ENCODE measurements at places on chromosomes 2 and 18.
A peak's percentile ranks its signal among the peaks of the same experiment; 100 is the strongest.

DNA sequence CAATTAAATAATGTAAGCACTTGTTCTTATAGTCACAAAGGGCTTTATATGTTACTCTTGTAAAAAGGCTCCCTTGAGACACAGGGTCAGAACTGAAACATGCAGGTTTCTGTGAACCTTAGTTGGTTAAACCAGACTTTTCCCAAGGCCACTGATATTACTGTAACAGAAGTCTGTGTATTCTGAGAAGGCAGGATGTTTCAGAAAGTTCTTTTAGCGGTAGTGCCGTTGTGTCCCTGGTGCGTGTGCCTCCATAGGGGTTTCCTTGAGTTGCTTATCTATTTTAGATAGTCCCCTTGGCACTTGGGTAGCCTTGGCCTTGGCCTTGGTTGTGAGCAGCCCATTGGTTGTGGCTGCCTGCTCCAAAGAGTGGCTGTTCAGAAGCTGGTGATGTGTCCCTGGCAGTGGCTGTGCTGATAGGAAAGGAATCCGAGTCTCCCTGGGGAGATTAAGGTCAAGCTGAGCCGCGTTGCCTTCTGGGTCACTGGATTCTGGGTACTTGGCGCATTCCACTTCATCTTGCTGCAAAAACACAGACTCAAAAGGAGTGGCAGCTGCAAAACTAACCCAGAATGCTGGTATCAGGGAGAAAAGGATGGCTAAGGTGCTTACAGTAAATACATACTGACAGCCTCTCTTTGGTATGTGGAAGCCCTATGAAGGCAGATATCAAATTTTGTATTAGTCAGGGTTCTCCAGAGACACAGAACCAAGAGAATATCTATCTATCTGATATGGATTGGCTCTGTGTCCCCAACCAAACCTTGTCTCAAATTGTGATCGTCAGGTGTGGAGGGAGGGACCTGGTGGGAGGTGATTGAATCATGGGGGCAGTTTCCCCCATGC lies 69.7 kb downstream of the FHOD3 start:
- no peak for DNase-seq

DNA sequence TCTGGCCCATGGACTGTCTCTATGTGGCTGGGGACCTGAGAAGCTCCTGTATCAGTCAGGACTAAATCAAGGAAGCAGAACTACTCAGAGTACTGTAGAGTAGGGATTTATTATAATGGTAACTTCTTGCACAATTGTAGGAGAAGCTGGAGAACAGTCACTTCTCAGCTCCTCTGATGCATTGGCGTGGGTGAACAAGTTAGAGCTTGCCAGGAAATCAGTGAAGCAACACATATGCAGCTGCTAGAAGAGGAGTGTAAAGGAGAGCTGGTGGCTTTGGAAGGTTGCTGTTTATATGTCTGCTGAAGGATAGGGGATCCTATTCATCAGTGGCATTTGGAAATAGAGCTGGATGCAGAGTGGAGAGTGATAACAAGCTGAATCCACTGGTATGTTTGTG lies 215.5 kb upstream of the CWC22 start:
- DNase-seq, result no peak

DNA sequence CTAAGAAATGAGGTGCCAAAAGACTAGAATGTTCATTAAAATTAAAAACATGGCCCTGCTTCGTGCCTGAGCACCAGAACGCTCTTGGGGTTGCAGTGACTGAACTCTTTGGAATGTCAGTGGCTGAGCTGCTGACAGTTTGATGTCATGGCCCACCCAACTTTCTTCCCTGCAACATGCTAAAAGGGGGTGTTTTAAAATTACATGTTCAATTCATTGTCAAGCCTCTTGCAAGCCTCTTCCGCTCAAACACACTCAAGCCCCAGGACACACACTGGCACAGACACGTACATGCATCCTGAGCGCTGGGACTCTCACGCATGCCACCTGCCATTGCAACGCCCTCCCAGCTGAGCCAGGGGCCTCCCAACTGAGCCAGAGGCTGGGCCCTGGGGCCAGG lies 12.6 kb downstream of the RUFY4 start:
- no peak for DNase-seq

DNA sequence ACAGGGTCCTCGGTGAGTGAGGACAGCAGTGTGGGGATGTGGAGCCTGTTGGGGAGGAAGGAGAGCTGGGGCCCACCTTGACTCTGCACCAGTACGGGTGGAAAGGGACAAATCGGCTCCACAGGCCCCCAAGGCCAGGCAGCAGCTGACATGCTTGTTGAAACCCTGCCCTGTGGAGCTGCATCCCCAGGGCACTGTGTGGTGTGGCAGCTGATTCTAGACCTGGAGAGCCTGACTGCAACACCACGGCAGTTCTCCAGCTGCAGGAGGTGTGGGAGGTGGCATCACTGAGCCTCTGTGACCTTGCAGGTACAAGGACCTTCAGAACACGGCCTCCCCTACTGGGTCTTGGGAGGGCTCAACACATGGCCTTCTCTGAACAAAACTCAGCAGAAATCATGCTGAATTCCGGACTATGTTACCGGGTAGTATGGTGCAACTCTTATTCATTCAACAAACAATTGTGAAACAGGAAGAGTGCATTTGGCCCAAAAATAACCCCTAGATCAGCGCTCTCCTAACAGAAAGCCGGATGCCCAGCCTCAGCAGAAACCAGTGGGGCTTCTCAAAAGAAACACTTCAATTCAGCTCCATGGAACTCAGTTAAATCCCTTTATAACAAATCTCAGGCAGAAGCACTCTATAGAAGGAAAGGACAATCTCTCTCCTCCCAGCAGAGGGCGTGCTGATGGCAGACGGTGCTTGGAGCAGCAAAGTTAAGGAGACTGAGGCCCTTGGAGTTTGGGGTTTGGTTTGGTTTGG lies 104.4 kb upstream of the SALL3 start:
- DNase-seq, result no peak

GRCh38 chr2:43041661-43042360 lies 184.6 kb downstream of the ZFP36L2 start:
- no peak for DNase-seq

DNA sequence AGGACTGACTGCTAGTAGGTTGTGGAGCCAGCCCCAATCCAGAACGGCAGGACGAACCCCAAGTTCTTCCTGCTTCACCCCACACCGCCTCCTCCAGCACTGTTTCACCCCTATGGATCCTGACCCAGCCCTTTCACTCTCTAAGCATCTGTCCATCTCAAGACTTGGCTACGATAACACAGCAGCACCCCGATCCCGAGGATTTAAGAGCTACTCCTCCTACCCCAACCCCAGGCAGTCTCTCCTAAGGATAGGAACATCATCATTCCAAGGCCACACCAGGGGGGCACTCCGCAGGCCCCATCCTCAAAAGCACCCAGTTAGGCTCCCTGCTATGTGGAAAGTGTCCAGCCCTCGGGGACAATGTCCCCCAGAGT lies 645 bp downstream of the KCTD18 start:
- no peak for DNase-seq

DNA sequence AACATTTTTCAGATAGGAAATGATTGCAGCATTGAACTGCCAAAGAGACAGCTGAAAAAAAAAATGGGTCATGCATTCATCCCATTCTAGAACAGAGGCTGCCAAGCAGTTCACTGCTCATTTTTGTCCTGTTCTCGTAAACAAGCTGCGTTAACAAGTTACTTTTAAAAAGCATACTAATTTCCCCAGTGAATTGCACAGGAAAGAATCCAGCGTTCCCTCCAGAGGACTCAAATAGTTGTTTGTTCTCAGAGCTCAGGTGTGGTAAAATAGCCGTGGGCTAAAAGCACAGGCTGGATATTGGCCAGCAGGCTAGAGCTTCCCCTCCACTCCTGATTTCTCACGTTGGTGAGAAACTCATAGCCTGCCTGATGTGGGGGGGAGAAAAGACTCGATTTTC lies 76.1 kb upstream of the AQP4 start:
- DNase-seq, result no peak

- no peak for DNase-seq
Observed at GRCh38 chr18:74531043-74531442, 3.3 kb upstream of the CNDP1 start.

GRCh38 chr2:151849413-151850010 lies 21.3 kb upstream of the ARL5A start:
- no peak for DNase-seq

GRCh38 chr2:98448441-98449145 lies 3.9 kb downstream of the INPP4A start:
- peak; percentile 79 for DNase-seq

All from CD4-positive, alpha-beta T cell treated with Interleukin-6 at 100 ng/mL for 8 hours (primary cell).